ENCODE measurements at places on chromosomes 3 and 15.

DNA sequence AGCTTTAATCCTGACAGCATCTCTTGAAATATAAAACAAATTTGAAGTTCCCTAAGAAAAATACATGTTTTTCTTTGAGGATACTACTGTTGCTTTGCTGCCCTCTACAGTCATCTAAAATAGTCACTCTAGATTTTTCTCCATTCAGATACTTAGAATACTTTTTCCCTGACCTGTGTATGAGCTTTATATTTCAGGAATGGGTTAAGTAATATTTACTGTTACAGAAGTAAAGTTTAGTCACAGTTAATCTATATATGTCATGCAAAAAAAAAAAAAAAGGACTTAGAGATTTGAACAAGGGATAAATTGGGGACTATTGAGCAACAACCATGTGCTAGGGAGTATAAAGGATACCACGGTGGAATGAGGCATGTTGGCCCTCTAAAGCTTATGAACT, 8.8 kb downstream of the NECTIN3 start:
- no peak for DNase-seq

DNA sequence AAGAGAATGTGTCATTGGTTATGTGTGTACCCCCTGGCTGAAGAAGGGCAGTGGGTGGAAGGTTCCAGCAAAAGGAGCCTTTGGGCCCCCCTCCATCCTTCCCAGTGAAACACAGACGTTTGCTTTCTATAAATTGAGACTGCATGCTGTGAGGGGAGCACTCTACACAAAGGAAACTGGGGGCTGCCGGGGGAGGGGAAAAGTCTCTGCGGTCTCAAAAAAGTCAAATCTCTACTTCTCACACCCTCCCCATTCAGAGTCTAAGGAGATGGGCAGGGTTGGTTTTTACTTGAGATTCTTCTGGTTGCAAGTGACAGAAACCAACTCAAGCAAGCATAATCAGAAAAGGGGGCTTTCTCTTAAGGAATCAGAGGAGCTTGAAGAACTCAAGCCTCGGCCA, 50.1 kb upstream of the TLE3 start:
- DNase-seq: no peak

DNA sequence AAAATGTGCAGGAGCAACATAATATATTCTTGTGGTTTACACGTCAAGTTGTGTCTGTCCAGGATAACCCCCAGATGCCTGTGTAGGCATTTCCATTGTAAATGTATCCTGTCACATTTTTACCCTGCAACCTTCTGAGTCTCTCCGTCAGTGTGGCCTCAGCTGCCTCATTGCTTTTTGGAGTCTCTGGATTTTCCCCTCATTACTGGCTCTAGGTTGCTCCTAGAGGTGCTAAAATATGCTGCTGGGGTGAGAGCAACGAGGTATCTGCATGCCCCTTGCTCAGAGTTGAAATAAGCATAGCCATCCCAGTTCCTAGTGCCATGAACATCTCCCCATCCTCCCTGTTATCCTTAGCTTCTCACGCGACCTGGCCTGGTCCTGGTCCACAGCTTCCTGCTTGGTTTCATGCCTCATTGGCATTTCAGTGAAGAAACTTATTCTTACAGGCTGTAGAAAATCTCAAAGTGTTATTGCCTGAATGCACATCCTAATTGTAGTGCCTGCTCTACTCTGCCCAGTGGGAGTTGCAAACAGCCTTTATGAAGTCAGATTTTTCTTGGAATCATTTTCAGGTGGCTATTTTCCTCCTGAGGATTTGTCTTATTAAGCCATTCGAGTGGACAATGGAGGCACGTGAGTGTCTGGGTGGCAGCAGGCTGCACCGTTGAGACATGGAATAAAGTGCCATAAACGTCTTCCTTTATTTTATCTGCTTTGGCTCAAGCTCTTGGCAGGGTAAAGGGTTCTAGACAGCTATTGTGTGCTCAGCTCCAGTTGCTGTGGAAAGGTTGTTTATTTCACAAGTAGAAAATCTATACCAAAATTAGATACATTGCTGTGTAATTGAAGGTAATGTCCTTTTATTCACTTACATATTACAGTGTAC, 33.2 kb downstream of the OXNAD1 start:
- DNase-seq: no peak

DNA sequence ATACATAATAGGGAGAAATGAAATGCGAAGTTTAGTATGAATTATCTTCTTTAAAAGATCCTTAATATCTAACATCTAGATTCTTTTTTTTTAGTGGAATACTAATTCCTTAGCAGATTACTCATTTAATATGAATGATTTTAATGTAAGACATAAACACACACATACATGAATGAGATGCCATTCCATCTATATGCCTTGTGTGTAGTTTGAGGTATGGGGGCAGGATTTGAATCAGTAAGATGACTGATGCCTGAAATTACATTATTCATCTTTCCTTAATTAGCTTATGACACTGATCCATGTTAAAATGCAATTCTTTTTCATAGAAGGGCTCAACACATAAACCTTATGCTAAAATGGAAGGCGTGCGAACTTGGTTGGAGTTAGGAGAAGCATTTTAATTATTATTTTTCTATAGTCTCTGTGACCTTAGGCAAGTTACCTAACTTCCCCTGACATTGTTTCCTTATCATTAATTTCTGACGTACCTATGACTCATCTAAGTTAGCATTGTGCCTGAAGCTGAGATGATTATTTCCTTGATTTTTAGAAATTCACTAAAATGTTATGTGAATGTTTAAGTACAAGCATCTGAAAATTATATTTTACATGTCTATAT, 10.8 kb upstream of the BNIP2 start:
- DNase-seq: no peak

GRCh38 chr15:62976301-62976881, 66.2 kb upstream of the TPM1 start:
- DNase-seq: no peak

DNA sequence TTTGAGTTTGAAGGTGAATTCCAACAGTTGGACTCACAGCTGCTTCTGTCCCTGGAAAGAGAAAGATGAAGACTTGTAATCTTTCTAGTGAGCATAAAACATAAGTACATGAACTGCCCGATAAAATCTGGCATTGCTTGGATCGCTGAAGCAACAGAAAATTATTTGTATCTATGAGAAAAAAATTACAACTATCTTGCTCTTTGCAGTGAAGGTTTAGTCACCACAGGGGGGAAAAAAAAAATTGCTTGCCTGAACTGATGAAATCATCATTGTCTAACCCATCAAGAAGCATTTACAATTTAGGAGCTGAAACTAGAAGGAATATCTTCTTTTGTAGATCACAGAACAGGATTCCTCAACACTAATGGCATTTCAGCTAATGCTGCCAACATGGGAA, 20.0 kb downstream of the TMEM207 start:
- DNase-seq: no peak

GRCh38 chr15:98648654-98649471, 524 bp downstream of the IGF1R start:
- DNase-seq: peak; percentile 13

GRCh38 chr3:37248164-37248563, 73.8 kb upstream of the LRRFIP2 start:
- DNase-seq: no peak

DNA sequence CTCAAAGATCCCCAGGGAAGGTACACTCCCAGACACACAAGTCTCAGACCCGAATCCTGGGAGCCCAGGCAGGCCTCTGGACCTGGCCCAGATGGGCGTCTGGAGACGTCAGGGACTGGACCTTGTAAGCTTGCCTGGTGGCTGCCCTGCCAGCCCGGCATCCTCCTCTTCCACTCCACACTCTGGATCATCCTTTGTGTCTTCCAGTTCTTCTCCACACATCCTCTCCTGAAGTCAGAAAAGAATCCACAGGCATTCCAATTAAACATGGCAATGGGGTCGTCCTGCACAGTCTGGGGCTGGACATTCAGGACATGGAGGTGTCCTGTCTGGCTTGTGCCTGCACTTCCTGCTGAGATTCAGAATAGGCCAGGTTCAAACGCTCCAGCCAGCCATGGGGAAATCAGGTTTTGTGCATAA, 208.8 kb upstream of the IGF1R start:
- DNase-seq: no peak

- DNase-seq: no peak
Observed at GRCh38 chr3:132983143-132983770, 54.9 kb upstream of the TMEM108 start.

GRCh38 chr15:89487791-89488190, 8.6 kb downstream of the RHCG start:
- DNase-seq: no peak

DNA sequence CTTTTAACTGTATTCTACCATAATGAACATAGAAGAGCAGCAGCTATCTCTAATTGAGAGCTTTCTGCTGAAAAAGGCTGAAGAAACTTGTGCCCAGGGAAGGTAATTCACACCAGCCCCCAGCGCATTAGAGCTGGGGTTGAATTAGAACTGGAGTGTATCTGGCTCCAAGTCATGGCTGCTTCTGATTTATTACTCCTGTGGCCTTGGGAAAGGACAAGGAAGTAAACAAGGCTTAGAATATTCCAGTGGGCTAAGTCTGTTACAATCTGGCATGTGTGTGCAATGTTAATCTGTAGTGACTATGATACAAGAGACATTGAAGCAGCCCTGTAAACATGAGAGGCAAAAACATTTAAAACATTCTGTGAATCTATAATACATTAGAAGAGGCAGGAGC, 18.1 kb downstream of the CPA3 start:
- DNase-seq: no peak

- no peak for DNase-seq
Observed at GRCh38 chr3:135667061-135667460, 298.5 kb upstream of the PPP2R3A start.

GRCh38 chr3:94256888-94257813, 194.3 kb downstream of the NSUN3 start:
- no peak for DNase-seq

- DNase-seq: no peak
Observed at GRCh38 chr15:29475096-29475495, 205.5 kb upstream of the NSMCE3 start.

DNA sequence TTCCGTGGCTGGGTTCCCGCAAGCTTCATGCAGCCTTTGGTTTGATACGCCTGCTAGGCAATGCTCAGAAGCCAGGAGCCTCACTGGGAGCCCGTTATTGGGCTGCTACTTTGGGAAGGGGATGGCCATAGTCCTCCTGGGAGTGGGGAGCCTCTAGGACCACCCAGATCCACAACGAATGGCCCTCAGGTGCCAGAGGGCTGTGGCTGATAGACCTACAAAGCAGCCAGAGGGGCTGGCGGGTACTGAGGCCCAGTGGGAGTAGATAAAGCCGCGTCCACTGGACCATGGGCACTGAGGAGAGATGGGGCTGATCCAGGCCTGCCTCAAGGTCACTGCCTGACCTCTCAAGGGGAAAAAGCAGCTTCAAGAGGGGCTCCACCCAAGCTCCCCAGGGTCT, 714 bp downstream of the GNAT1 start:
- DNase-seq: no peak

GRCh38 chr3:147760941-147761340, 351.8 kb downstream of the ZIC1 start:
- no peak for DNase-seq

GRCh38 chr3:49098429-49098828, 4.6 kb upstream of the QRICH1 start:
- no peak for DNase-seq

GRCh38 chr3:14798231-14798630, 20.5 kb upstream of the FGD5 start:
- no peak for DNase-seq

DNA sequence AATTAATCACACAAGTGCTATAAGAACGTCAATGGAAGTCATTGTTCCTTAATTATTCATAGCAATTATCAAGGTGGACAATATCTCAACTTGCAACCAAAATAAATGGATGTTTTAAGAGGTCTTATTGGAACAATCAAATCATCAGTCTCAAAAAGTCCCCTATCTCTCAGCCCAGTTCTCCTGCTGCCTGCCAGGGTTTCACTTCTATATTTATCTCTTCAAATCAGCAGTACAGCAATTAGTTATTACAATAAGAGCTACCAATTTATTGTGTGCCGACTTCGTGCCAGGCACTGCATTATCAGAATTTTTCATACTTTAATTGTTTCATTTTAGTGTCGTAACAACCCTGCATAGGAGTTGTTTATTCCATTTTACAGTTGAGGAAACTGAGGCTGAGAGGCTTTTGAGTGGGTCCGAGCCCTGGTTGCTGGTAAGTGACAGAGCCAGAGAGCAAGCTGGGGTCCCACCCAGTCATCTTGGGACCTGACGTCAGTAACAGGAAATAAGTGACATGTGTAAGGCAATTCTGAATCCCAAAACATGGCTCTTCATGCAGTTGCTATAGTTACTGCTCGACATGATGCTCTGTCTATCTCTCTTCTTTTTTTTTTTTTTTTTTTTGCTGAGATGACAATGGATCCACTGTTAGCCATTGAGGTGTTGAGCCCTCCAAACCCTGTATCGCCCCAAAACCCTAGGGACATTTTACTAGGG, 8.8 kb upstream of the KCTD6 start:
- no peak for DNase-seq

DNA sequence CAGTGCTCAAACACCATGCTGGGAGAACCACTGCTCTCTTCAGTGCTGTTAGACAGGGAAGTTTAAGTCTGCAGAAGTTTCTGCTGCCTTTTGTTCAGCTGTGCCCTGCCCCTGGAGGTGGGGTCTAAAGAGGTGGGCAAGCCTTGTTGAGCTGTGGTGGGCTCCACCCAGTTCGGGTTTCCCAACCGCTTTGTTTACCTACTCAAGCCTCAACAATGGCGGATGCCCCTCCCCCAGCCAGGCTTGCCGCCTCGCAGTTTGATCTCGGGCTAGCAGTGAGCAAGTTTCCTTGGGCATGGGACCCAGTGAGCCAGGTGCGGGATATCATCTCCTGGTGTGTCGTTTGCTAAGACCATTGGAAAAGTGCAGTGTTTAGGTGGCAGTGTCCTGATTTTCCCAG, 670.2 kb upstream of the ALCAM start:
- DNase-seq: no peak

- DNase-seq: no peak
Observed at GRCh38 chr15:28994831-28995596, 109.2 kb downstream of the APBA2 start.

- no peak for DNase-seq
Observed at GRCh38 chr3:166472015-166472414, 634.8 kb upstream of the BCHE start.

DNA sequence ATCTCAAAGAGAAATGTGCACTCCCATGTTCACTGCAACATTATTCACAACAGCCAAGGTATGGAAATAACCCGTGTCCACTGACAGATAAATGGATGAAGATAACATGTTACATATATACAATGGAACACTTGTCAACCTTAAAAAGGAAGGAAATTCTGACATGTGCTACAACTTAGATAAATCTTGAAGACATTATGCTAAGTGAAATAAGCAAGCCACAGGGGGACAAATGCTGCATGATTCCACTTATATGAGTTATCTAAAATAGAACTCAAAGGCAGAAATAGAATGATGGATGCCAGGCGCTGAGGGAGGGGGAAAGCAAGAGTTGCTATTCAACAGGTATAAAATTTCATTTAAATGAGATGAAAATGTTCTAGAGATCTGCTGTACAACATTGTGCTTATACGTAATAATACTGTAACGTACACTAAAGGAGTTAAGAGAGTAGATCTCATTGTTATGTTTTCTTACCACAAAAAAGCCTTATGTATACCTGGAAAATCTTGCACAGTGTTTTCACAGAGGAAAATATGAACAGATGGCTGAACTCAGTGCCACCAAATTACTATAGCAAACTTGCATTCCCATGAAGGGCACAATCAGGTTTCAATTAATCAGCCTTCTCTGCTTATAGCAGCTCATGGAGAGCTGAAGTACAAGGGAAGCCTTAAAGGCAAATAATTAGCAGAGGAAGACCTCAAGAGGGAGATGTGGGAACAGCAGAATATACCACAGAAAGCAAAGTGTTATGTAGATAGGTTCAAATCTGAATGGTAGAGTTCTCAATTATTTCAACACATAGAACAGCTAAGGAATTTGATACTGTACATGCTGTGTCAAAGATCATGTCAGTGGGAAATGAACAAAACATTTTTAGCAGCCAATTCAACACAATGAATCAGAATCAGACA, 8.1 kb upstream of the VPS39 start:
- no peak for DNase-seq
